Stimulated activated CD8-positive, alpha-beta memory T cell treated with anti-CD3 and anti-CD28 coated beads, Interleukin-4, amount 100 ng/mL, for 4 hours (primary cell): ENCODE measurements at places on chromosomes 7 and 10.

DNA sequence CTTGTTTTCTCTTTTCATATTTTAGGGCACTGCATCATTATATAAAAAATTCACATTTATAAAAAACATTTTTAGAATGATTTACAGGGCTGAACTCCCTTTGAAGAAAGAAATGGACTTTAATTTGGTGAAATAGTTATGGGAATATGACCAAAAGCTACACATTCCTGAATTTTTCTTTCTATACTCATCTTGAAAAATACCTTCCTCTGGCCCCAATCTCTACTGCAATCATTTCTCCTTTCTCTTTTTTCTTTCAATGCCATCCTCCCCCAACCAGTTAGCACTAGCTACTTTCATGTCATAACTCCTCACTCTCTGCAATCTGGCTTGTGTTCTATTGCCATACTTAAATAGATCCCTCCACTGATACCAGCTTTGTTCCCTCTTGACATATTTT lies 6.2 kb downstream of the WNT8B start:
- DNase-seq = no peak

GRCh38 chr7:3722396-3722922 lies 421.4 kb downstream of the SDK1 start:
- DNase-seq = no peak

GRCh38 chr7:86747698-86748097 lies 104.0 kb downstream of the GRM3 start:
- no peak for DNase-seq

DNA sequence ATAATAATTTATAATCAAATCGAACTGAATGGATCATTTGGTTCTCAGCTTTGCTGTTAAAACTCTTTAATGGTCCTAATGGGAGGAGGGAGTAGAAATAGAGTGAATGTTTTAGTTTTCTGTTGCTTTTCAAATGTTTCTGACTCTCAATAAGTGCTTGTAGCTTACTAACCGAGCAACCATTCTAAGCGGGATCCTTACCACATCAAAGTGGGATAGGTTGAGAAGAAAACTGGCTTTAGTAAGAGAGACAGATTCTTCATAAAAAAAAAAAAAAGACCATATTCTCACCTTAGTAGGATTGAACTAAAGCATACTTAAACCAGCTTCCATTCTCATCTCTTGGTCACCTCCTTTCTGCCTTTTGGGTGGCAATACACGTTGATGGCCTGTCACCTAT lies 584.2 kb downstream of the AUTS2 start:
- DNase-seq = no peak

DNA sequence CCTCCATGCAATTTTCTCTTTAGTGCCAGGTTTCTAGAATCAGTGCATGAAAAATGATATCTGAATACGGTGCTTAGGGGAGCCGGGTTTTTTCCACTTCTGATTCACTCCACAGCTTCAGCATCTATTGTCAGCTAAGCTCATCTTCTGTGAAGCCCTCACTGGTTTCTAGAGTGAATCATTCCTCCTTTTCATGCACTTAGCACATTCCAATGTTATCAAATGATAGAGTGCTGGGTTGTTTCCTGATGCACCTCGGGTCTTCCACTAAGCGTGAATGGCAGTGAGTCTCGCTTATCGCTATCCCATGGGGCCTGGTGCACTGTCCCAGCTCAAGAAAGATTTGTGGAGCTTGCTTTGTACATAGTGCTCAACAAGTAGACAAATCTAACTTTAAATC lies 170.9 kb upstream of the RHEB start:
- no peak for DNase-seq

DNA sequence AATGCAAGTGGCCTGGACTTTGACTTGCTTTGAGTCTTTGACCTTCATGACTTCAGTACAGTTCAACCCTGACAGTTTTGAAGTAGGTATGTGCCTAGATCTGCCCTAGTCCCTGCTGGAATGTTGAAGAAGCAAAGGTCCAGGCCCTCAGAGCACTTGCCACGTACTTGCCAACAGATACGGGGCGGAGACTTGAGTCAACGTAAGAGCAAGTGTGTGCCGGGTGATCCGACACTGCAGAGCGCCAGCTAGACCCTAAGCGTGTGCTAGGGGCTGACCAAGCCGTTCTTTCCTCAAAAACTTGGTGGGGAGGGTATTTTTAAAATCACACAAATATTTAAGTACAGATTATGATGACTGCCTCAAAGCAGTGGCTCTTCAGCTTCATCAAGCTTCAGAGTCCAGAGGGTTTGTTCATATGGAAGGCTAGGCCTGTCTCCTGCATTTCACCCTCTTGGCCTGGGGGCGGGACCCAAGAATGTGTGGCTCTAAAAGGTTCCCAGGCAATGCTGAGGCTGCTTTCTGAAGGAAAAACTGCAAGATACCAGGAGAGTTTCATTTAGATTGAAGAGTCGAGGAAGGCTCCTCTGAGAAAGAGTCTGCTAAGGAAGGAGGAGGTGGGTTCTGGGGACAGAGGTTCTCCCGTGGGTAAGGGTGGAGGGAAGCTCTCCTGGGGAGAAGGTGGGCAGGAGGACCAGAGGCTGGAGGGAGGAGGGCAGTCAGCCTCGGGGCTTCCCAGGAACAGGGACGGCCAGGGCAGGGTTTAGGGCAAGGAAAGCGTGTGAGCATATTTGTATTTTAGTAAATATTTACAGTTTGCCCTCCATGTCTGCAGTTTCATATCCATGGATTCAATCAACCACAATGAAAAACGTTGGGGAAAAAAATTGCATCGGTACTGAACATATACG lies 160.3 kb downstream of the EGFR start:
- no peak for DNase-seq

DNA sequence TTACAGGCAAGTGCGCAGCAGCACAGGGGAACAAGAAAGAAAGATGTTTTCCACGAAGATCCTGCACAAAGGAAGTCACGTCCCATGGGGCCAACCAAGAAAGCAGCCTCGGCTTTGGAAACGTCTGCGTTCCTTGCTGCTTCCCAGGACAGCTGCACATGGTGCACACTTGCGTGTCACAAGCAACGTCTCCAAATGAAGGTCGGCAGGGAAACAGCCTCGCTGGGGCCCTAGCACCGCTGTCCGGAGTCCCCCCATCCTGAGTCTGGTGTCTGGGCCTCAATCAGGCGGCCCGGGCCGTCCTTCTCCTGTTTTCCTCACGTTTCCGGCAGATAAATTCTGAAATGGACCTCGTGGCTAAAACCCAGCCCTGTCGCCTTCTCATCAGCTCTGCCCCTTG lies 206.2 kb downstream of the DIP2C start:
- no peak for DNase-seq

- DNase-seq = no peak
Observed at GRCh38 chr7:68406480-68406879, 1191.8 kb upstream of the AUTS2 start.

DNA sequence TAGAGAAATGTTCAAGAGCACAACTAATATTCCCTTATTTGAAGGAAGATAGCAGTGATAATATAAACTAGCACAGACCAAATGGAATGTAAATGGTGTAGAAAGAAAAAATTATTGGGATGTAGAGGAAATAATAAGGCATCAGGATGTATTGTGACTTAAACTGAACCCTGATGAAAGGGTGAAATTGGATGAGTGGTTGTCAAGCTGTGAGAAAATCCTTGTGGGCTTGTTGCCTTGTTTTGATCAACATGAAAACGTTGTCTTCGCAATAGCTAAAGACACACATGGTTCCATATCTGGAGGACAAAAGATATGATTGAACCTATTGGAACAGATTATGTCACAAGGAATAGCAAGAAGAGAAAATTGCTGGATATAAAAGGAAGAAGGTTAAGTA lies 40.3 kb upstream of the CNTNAP2 start:
- DNase-seq = no peak

- DNase-seq = no peak
Observed at GRCh38 chr7:128954830-128955802, 17.4 kb downstream of the IRF5 start.

GRCh38 chr10:122853665-122854313 lies 8.1 kb upstream of the CUZD1 start:
- no peak for DNase-seq

DNA sequence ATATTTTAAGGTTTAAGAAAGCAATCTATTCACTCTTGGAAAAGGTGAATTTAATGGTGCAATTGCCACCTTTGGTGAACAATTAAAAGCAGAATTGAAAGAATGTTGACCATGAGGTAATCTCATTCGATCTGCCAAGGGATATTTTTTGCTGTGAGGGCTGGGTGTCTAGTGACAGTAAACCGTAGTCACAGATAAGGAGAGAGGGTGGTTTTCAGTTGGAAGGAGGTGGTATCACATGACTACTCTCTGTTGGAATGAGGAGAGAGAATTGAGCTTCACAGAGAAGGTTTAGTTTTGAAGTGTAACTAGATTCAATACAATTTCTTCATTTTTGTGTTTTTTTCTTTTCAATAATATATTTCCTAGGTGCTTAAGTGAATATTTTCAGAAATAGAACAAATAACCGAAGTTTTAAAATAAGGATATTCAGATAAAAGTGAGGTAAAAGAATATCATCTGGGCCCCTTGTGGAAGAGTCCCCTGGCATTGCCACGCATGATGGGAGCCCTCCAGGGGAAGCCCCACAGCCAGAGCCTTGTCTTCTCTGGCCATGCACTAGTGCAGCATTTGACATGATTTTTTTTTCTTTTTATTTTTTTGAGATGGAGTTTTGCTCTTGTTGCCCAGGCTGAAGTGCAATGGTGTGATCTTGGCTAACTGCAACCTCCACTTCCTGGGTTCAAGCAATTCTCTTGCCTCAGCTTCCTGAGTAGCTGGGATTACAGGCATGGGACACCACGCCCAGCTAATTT lies 73.4 kb downstream of the GPR141 start:
- DNase-seq = no peak

- no peak for DNase-seq
Observed at GRCh38 chr7:48274662-48275061, 103.4 kb downstream of the ABCA13 start.

DNA sequence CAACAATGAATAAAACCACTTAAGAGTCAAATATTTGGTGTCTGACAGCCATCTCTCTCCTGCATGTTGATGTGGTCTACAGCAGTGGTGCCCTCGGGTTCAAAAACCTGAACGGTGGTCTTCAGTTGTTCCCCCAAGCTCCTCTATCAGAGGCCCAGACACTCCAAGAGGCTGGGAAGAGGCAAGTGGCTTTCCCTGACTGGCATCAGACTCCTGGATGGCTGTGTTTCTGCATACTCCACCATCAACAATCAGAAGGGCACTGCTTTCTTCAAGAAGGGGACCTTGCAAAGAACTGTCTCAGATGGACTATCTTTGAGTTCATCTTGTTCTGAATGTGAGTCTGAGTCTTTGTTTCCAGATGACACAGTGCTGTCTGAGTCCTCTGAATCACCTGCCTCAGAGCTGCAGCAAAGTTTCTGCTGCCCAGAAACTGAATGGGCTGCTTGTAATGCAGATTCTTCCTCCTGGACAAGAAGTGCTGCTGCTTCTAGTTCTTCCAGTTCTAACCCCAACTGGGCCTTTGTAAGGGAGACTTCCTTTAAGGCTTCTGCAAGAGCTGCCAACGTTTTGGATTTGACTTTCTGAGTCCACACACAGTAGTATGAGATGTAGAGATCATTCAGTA lies 5.9 kb upstream of the SGMS1 start:
- DNase-seq = no peak

DNA sequence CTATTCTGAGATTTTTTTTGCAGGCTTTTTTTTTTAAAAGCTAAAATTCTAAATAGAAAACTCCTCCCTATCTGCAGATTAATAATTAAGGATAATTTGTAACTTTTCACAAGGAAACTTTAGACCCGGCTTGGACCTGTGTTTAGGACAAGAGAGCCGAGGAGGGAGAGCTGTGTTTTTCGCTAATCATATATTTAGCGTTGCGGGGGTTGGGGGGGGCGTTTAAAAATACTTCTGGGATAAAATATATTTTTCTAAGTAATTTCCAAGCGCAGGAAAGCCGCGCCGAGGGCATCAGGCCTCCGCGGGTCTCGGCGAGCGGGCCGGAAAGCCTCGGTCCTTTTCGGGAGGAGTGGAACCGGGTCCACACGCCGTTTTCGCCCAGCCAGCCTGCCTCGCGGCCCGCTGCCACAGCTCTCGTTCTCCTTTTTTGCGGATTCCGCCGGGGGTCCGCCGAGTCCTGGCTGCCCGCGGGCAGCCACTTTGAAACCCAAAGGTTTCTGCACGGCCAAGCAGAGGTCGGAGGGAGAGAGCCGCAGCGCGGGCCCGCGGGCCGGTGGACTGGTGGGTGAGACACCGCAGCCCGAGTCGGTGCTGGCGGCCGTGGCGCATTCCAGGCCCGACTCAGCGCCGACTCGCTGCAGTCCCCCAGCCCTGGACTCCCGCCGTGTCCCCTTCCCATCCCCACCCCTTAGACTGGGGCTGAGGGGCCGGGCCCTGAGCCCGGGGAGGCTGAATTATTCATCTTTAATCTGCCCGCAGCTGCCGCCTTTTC lies 2.3 kb downstream of the PAX2 start:
- DNase-seq = no peak
